NCI-H2227 treated with DMSO at 0.1 percent for 48 hours (cell line): ENCODE measurements at places on chromosomes 2 and 18.

GRCh38 chr18:64202210-64202836, 53.4 kb upstream of the LINC00305 start:
- DNase-seq, result no peak

GRCh38 chr18:46294318-46294717, 190.1 kb downstream of the HAUS1 start:
- DNase-seq, result no peak

GRCh38 chr2:232075080-232075479, 113.6 kb downstream of the DIS3L2 start:
- no peak for DNase-seq

GRCh38 chr18:59721211-59721610, 24.0 kb upstream of the CCBE1 start:
- DNase-seq, result no peak

GRCh38 chr18:45015788-45016128, 335.1 kb downstream of the SETBP1 start:
- DNase-seq, result peak; percentile 78

DNA sequence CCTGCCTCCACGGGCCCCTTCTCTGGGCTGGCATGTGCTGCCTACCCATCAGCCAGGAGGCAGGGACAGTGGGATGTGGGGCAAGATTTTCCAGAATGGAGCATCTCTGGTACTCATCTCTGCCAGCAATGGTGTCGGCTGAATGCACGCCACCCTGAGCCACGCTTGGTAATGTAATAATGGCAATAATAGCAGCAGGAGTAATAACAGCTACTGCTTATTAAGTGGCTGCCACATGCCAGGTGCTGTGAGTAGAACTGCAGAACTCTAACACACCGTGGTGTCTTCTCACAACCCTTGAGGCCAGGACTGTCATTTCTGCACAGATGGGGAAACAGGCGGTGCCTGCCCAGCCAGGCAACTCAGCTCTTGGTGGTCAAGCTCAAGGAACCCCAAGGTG, 113.6 kb downstream of the CELF4 start:
- no peak for DNase-seq

GRCh38 chr2:238167344-238167715, 8.6 kb downstream of the ERFE start:
- no peak for DNase-seq

DNA sequence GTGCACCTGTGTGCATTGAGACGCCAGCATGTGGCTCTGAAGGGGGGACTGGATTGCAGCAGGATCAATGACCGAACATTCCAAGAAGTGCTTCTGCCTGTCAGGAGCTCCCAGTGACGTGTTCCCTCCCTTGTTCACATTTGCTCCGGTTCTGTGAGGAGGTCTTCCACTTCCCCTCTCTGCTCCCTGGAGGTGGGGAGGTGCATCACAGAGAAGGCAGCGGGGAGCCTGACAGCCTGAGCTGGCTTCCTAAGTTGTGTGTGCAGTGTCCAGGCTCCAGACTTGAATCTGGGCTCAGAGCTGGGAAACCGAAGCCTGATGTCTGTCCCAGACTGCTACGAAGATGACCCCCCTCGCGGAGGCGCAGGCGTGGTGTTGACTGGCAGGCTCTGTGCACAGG, 171.0 kb downstream of the KLHL29 start:
- no peak for DNase-seq

- DNase-seq, result no peak
Observed at GRCh38 chr2:45260946-45261345, 251.7 kb upstream of the SIX2 start.

- DNase-seq, result no peak
Observed at GRCh38 chr2:27263287-27264252, 723 bp upstream of the SLC30A3 start.

DNA sequence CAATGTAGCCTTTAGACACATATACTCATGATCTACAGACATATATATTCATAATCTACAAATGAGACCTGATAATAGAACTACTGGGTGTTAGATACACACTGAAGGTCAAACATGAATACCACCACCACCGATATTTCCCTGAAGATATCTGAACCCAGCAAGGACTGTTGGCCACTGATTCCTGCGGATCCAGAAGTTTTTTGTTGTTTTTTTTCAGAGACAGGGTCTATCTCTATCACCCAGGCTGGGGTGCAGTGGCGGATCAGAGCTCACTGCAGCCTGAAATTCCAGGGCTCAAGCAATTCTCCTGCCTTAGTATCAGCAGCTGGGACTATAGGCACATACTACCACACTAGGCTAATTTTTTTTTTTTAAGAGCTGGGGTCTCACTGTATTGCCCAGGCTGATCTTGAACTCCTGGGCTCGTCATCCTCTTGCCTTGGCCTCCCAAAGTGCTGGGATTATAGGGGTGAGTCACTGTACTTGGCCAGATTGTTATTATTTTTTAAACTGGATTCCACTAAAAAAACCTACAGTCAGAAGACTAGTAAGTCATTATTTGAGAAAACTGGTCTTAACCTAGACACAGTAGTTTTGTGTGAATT, 1.8 kb downstream of the METTL5 start:
- no peak for DNase-seq

GRCh38 chr2:54945391-54946219, 104.6 kb downstream of the RTN4 start:
- DNase-seq, result no peak

DNA sequence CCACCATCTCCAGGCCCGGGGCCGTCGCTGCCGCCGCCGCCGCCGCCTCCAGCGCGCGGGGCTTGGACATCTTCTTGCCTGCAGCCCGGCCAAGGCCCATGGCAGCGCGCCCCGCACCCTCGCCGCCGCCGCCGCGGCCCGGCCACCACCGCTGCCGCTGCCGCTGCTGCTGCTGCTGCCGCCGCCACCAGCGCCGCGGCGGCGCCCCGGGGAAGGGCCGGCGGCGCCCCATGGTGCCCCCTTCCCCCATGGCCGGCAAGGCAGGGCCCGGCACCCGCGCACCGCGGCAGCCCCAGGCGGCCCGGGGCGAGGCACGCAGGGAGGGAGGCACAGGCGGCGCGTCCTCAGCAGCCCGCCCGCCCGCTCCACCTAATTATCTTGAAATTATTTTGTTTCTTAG, 3057.4 kb downstream of the RPIA start:
- DNase-seq, result no peak

GRCh38 chr2:73915437-73915993, 11.2 kb upstream of the DGUOK start:
- DNase-seq, result no peak

GRCh38 chr2:105879803-105880300, 135.1 kb downstream of the NCK2 start:
- no peak for DNase-seq

DNA sequence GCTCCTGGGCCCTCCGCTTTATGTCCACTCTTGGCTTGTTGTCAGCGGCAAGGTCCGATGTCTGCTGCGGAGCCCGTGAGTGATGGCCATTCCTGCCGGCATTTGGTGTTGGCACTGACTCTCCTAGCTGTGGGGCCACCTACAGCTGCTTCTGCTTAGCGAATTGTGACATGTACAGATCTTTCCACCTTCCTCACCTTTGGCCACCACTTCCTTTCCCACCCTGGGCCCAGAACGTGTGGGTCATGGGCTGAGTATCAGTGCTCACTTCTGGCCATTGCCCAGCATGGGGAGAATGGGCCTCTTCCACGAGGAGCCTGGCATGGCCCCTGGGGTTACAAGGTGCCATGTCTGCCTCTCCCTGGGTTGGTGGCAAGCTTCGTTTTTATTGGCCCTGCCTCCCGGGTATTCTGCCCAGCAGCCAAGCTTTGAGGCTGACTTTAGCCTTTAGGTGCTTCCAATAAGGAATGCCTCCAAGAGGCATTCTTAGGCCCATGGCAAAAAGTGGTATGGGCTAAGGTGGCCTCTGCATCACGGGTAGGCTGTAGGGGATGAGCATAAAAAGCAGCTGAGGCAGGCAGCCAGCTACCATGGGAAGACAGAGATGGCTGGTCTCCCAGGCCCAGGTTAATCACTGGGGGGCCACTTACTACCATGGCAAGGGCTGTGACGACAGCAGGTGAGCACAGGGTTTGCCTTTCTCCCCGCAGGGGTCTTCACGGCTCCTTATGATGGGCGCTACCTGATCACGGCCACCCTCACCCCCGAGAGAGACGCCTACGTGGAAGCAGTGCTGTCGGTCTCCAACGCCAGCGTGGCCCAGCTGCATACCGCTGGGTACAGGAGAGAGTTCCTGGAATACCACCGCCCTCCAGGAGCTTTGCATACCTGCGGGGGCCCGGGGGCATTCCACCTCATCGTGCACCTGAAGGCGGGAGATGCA, 65.8 kb downstream of the EMILIN2 start:
- DNase-seq, result no peak

- DNase-seq, result no peak
Observed at GRCh38 chr2:79630060-79630459, 117.2 kb downstream of the CTNNA2 start.

DNA sequence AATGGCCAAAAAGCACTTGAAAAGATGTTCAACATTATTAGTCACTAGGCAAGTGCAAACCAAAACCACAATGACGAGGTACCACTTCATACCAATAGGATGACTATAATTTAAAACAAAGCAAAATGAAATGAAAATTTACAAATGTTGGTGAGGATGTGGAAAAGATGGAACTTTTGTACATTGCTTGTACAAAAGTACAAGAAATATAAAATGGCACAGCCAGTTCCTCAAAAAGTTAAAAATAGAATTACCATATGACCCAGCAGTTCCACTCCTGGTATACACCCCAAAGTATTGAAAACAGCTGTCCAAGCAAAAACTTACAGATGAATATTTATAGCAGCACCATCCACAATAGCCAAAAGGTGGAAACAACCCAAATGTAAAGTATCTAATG, 107.8 kb upstream of the XPO1 start:
- no peak for DNase-seq

DNA sequence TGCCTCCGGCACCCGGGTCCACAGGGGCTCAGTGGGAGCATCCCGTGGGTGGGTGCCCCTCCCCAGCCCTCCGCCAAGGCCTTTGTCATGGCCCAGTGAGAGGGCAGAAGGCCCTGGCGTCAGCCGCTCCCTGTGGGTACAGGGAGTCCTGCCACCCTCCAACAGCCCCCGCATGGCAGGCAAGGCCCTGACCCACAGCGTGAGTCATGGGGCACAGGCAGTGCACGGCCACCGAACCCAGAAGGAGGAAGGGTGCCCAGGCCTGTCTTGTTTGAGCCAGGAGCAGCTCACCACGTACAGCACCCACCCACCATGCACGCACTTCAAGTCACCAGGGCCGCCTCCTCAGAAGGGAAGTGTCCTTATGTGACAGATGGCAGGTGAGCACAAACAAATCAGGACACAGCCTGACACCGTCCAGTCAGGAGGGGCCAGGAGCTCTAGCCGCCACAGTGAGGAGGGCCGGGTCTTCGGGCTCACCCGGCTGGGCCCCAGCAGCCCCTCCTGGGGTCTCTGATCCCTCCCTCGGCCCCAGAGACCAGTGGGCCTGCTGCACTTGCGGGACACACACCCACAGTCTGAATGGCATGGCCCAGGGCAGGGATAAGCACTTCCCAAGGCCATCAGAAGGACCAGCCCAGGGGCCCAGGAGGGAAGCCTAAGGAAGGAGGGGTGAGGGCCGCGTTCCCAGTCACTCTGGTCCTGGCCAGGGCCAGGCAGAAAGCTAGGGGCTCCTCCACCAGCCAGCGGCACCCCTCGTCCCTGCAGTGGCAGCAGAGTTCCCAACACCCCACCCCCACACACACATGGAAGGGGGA, 25.8 kb downstream of the BIN1 start:
- no peak for DNase-seq

DNA sequence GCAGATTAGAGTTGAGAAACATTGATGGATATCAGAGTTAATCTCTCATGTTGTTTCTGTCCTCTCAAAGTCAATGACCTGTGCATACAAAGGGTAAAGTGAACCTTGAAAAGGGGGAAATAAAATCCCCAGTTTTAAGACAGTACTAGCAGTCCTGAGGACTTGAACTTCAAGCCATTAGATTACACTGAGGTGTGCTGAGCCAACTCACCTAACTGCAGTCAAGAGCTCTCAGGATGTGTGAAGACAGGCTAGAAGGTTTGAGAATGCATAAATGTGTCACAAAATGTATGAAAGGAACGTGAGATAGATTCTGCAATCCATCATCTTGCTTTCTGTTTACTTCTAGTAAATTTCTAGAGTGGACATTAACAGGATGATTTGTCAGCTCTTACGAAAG, 35.5 kb downstream of the DOCK10 start:
- no peak for DNase-seq

DNA sequence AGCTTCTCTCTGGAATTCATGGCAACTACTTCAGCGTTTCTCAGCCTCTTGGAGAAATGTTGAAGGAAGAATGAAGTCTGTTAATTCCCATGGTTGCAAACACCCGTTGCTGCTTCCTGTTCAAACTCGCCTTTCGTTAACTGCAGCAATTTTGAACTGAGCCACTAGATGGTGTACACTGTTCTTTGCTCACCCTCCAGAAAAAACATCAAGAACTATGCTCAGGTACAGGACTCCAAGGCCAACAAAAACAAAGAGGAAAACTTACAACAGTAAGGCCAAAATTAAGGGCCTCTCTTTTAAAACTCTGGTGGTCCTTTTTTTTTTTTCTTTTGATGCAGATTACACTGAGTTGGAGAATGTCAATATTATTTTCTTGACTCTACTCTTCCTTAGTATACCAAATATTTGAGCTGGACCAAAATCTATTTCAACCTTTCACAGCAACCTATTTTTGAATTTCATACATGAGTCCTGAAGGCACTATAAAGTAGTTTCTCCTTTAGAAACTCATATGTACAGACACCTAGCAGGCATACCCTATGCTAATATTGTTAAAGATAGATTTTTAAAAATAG, 58.2 kb downstream of the KLHL14 start:
- peak; percentile 60 for DNase-seq

- no peak for DNase-seq
Observed at GRCh38 chr2:235824331-235824730, 330.5 kb downstream of the AGAP1 start.

DNA sequence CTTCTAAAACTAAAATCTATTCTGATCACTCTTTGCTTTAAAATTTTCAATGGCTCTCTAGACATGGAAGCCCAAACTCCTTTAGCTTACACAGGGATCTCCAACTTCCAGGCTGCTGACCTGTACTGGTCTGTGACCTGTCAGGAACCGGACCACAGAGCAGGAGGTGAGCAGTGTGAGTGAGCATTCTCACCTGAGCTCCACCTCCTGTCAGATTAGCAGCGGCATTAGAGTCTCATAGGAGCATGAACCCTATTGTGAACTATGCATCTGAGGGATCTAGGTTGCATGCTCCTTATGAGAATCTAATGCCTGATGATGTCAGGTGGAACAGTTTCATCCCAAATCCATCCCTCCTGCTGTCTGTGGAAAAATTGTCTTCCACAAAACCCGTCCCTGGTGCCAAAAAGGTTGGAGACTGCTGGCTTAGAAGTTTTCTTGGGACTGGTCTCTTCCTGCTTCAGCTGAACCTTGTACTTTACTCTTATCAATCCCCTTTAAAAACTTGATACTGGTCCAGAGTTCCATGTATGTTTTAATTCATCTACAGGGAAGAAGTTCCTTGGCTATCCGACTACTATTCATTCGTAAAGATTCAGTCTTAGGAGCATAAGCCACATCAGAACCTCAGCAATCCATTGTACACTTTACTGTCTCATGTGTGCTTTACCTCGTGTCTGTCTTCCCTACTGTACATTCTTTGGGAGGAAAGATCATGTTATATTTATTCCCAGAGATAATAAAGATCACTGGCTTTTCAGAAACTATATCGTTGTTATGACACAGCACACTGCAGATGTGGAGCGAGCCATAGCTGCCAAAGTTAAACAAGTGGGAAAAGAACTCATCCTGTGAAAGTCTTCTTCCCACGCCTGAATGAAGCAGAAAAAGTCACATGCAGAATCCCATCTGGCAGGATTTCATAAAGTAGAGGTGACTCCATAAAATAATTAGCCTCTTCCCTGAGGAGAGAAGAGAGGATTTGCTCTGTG, 183.8 kb downstream of the LRATD1 start:
- no peak for DNase-seq

- no peak for DNase-seq
Observed at GRCh38 chr2:189176516-189176915, 3.0 kb downstream of the COL5A2 start.
